Activated CD4-positive, alpha-beta T cell treated with anti-CD3 and anti-CD28 coated beads for 4 hours (primary cell): ENCODE measurements at places on chromosomes 1 and 21.

GRCh38 chr1:33301273-33301984 is 19.5 kb downstream of the A3GALT2 start:
- no peak for DNase-seq

DNA sequence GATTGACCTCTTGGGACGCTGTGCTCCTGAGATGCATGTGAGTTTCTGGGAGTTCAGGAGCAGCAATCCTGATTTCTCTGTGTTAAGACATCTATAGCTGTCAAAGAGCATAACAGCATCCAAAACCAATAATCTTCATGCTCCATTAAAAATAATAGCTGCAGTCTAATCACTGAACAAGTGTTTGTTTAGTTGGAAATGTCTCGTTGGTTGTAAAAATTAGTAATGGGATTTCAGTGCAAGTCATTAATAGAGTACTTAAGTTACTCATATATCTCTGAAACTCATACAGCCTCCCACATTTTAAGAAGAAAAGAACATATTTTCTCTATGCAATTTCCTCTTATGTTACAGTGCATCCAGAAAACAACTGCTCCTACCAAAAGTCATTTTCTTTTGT is 249.8 kb downstream of the ZP4 start:
- DNase-seq, result no peak

DNA sequence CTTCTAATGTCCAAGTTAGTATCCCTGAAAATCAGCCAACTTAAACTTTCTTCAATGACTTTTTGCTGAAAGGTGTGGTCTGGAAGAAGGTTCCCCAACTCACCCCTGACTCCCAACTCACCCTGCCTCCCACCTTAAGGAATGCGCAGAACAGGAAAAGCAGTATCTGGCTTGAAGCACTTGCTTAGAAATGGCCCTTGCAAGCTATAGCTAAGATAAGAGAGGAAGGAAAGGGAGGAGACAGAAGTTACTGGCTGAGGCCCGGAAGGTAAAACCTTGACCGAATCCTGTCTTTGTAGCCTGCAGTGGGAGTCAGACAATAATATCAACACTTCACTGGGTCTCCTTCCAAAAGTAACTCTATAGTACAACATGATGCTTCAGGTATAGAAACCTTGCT is 2.9 kb downstream of the CYYR1 start:
- DNase-seq, result no peak

GRCh38 chr1:59156526-59157199 is 140.2 kb upstream of the FGGY start:
- DNase-seq, result no peak

- no peak for DNase-seq
Observed at GRCh38 chr1:77064246-77064645, 155.0 kb downstream of the PIGK start.

GRCh38 chr1:246631426-246631825 is 65.2 kb downstream of the CNST start:
- DNase-seq, result no peak

- peak; percentile 75 for DNase-seq
Observed at GRCh38 chr1:24955161-24955560, 25.1 kb upstream of the RUNX3 start.

DNA sequence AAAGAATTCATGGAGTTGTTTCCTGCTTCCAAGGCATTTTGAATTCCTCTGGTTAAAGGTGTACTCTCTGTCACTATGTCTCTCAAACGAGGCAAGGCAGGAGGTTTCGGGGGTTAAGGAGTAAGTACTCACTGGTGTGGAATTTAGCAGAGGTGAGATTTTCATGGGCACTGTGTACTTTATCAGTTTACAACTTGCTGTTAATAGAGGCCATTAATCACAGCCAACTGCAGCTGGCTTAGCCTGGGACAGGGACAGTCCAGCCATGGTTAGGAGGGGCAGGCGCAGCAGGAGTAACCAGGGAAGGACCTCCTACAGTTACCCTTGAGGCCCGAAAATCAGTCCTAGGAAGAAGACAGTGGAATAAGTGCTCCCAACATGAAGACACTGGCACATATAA is 18.1 kb upstream of the TMEM9 start:
- DNase-seq, result no peak
